ENCODE measurements at places on chromosomes 11 and 22.

DNA sequence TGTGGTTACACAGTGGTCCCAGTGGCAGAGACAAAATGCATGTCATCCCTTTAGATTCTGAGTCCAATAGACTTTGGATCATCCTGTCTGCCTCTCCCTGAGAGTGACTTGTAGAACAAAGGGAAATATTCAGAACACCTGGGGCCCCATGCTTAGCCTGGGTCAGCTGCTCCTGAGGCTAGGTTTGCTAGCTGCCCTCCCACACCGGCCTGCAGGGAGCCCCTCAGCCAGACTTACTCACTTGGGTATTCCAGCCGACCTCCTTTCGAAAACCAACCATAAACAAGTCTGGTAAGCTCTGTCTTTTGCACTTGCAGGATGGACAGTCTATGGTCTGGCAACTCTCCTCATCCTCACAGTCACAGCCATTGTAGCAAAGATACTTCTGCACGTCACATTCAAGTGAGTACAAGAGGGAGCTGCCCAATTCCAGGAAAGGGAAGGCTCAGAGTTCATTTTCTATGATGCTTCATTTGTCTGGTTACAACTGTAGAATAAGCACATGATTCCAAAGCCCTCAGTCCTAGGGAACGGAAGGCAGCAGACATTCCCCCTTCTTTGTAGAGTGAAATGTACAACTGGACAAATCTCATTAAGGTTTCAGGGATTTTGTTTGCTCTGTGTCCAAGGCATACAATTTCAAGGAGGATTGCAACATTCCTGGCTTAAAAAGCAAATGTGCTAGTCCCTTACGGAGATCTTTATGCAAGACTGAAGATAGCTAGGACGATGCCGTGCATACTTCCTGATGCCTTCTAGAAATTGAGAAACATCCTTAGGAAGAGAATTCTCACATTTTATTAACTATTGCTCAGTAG lies 65.5 kb upstream of the EMID1 start:
- DNase-seq = no peak

DNA sequence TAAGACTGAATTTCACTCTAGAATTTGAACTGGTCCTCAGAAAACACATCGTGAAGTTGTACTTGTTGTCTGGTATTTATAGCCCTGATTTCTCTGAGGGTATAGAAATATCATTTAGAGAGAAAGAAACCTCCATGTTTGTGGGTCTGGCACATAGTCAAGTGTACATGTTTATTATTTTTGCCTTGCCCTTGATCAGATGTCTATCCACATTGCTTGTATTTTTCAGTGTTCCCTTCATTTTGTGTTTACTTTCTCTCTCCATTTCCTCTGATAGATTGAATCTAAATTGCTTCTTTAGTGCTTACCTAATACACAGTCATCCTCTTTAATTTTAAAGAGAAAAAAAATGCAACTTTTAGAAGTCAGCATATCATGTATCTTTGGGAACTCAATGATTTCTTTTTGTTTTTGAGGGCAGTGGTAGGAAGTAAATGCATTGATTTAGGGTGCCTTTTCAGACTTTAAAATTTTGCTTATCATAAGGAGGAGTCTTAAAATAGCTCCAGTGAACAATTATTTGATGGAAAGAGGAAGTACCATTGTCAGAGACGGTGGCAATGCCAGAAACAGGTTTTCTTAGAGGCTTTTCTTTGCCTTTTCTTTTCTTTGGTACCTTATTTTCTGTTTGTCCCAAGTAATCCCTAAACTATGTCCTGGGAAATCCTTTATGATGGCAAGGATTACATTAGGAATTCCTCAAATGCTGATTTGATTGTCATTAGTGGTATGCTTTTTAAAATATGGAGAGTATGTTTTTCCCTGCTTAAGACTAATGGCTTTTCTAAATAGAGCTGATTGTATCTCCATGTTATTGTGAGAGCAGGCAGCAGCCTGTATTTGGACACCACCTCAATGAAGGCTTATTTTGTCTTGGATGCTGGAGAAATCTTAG lies 29.8 kb upstream of the TECTA start:
- no peak for DNase-seq

DNA sequence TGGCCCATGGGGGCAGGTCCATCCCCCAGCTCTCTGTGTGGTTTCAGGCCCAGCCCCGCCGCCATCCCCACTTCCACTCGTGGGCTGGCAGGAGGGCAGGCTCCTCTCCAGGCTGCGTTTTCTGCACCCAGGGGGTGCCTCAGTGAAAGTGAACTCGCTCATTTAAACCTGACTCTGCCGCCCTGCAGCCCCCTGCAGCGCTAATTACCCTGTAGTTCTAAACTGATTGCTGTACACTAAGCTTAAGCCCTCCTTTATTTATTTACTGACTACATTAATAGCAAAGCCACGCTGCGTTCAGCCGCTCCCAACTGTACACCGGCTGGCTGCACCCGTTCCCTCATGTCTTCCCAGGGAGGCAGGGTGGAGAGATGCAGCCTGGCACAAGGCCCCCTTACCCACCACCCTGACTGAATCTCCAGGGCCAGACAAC lies 36.6 kb upstream of the NNMT start:
- no peak for DNase-seq

DNA sequence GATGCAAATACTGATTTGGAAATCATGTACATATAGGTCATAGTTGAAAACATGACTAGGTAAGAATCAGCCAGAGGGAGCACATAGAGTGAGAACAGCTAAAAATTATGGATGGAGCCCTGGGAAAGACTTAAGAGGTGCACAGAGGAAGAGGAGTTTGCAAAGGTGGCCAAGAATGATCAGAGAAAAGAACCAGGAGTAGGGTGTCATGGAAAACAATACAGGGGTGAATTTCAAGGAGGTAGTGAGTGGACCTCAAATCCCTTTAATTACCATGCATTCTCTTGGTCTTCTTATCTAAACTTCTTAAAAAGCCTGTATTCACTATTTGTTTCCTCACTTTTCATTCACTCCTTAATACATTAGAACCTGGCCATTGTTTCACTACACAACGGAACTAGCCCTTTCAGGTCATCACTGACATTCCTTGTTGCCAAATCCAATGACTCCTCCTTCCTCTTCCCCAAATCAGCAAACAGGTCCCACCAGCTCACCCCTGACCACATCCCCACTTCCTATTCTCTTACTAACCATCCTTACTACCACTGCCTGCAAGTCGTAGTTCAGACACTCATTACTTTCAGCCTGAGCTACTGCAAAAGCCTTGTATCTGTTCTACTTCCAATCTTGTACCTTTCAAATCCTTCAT lies 22.6 kb downstream of the BUD13 start:
- DNase-seq = no peak

DNA sequence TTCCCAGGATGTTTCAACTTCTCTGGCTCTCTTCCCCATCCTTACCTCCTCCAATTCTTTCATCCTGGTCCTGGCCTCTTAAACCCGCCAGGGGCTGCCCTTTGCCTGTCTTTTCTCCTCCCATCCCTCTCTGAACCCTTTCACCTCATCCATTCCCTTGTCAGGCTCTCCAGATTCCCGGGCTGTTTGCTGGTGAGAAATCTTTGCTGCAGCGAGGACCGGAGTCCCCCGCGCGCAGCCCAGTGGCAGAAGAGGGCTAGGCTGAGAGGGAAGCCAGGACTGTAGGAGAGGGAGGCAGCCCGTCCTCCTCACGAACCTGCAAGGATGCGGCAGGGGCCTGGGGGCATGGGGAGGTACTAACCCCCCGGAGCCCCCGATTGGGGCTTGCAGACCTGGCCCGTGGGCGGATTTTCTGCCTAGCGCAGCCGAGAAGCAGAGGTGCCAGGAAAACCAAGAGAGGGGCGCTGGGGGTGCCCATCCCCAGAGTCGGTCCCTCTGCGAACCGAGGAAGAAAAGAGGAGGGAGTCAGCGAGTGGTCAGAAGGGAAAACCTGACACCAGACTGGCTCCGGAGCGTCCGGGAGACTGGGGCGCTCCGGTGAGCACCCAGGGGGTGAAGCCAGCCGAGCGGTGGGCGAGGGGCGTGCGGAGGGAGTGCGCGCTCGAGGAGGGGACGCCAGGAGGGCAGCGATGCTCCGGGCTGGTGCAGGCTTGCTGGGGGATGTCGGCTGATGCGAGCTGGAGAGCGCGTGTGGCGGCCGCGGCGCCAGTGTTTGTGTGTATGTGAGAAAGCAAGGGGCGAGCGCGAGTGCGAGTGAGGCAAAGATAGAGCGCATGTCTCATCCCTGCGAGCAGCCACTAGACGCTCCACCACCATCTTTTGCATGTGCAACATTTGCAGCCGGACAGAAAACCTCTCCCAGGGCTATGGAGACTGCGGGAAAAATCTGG lies at the start of gene GRIA4:
Gene GRIA4 (plus strand): TSS at position 242 of the 950 bp plus-strand sequence. CDS start 925 bp downstream, outside the sequence.
- no peak for DNase-seq

GRCh38 chr11:12499071-12499470 lies 121.7 kb downstream of the PARVA start:
- DNase-seq = no peak

GRCh38 chr11:119747868-119748660 lies 19.1 kb upstream of the NECTIN1 start:
- DNase-seq = no peak

DNA sequence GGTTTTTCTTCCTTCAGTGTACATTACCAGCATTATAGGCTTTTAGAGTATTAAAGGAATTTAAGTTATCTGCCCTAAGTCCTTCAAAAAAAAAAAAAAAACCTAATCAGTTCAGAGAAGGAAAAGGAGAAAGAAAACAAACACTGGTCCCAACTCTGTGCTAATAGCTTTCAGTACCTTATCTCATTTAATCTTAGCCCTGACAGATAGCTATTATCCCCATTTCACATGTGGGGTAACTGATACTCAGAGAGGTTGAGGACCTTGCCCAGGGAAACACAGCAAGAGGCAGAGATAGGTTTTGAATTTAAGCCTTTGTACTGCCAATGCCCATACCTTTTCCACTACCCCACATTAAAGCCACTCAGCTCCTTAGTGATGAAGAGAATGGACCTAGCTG lies 43.4 kb downstream of the FAT3 start:
- no peak for DNase-seq
